Smooth muscle cell of the coronary artery (primary cell): ENCODE measurements at places on chromosomes 4 and X. TPM values are rescaled to one million over a fixed set of nuclear protein-coding genes. Genes with fewer than 3 reads are reported as not detected.

GSTCD gene
- 4.9 and 7.7 TPM in 2 replicates for total RNA-seq

EGFL6 gene
- 0.70 TPM in 1 of 2 replicates, not detected in the other for total RNA-seq

C1QTNF7 gene
- total RNA-seq, result 0.60 and 3.3 TPM in 2 replicates

MGARP gene
- total RNA-seq, result 4.9 and 90.6 TPM in 2 replicates

OTC gene
- not detected in 2 replicates for total RNA-seq

ITIH6 gene
- total RNA-seq, result not detected in 2 replicates

RHOXF1 gene
- total RNA-seq, result not detected in 2 replicates

MAP7D3 gene
- total RNA-seq, result 10.9 and 15.9 TPM in 2 replicates

TMPRSS11B gene
- not detected in 2 replicates for total RNA-seq

GPM6B gene
- total RNA-seq, result 0.38 and 0.70 TPM in 2 replicates

PPBP gene
- not detected in 2 replicates for total RNA-seq

PTPN13 gene
- total RNA-seq, result 21.7 and 35.5 TPM in 2 replicates

MAGEA2 gene
- total RNA-seq, result not detected in 2 replicates

SYTL4 gene
- 1.7 and 20.6 TPM in 2 replicates for total RNA-seq

CFAP299 gene
- total RNA-seq, result 3.5 and 14.0 TPM in 2 replicates

BMX gene
- 0.12 and 0.53 TPM in 2 replicates for total RNA-seq
